ENCODE measurements at places on chromosomes 6 and 20.

GRCh38 chr20:63500902-63501817 is 2.3 kb upstream of the EEF1A2 start:
- no peak for DNase-seq

DNA sequence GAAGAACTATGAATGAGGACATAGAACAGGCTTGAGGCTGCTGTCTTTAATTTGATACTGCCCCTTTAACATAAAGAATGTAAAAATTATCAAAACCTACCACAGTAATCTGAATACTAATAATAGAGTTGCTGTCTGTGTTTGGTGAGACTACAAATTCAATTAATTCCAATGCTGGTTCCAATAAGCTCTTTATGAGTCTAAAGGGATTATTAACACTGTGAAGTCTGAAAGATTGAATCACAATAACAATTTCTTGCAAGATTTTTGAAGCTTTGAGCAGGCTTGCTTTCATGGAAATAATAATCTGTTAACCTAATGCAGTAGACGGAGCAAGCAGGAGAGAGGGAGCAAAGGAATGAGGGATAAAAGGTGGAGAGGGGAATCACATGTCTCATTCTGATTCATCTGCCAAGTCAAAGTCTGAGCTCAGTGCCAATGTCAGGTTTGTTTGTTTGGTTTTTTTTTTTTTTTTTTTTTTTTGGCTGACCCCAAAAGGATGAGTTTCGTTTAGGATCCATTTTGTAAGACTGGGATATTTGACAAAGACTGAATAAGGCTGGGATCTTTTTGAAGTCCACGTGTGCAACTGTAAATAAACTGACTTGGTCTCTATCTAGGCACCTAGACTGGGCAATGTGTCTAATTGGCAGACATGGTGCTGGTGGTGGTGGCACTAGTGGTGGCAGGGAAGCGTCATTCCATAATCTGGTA is 211.6 kb downstream of the RNF144B start:
- no peak for DNase-seq

DNA sequence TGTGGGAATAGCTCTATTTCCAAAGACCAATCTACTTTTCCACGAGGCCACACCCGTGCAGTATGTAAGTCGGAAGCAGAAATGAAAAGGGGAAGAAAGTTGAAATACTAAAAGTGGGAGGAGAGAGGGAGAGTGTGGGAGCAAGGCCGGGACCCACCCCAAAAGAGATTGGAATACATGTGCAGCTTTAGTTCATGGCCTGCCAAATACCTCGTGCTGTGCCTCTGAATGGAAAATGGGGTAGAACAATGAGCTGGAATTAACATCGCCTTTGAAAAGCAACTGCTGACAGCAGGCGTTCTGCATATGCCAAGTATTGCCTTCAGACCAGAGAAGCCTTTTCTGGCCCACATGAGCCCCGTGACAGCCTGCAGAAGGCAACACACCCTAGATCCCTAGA is 155.6 kb downstream of the CD83 start:
- DNase-seq, result no peak

- no peak for DNase-seq
These were observed 73.5 kb downstream of the PREX1 start for GRCh38 chr20:48754292-48754691.

DNA sequence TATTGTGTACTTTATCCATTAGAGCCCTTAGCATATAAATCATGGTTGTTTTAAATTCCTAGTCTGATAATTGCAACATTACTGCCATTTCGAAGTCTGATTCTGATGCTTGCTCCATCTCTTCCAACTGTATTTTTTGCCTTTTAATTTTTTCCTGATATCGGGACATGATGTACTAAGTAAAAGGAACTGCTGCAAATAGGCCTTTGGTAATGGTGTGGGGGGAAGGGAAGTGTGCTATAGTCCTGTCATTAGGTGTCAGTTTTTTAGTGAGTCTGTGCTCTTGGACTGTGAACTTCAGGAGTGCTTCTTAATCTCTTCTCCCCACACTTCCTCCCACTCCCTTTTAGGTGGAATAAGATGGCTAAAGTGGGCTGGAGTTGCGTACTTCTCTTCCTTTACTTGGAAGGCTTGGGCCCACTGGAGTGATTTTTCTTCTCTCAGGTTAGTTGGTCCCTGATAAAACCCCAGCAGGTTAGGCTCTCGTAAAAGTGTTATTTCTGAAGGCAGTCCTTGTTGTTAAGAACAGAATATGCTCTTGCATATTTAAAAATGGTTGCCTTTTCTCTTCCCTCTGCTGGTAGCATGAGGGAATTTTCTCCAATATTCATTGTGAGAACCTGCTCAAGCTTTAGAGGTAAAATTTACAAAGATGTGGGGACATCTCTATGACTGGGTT is 18.1 kb downstream of the STXBP5 start:
- no peak for DNase-seq

GRCh38 chr6:155325700-155326516 is 11.6 kb upstream of the TFB1M start:
- DNase-seq, result no peak

- no peak for DNase-seq
These were observed 6.0 kb downstream of the DDX43 start for GRCh38 chr6:73400656-73401055.

GRCh38 chr6:33806841-33807240 is 3.0 kb upstream of the MLN start:
- no peak for DNase-seq

GRCh38 chr6:163646133-163646532 is 231.6 kb downstream of the QKI start:
- no peak for DNase-seq

DNA sequence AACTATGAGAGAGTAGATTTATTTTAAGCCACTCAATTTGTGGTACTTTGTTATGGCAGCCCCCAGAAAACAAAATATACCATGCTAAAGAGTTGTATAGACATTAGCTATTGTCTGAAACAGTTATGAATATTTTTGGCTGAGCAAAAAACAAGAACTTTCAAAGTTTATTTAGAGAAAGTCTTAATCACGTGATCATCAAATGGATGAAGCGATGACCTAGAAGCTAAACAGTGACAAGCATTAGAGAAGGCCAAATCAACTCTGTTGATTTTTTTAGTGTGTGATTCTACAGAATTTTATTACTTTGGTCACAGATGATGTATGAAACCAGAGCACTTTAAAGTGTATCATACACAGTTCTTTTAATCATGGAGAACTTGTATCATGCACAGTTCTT is 1247.9 kb upstream of the MAP3K7 start:
- no peak for DNase-seq

DNA sequence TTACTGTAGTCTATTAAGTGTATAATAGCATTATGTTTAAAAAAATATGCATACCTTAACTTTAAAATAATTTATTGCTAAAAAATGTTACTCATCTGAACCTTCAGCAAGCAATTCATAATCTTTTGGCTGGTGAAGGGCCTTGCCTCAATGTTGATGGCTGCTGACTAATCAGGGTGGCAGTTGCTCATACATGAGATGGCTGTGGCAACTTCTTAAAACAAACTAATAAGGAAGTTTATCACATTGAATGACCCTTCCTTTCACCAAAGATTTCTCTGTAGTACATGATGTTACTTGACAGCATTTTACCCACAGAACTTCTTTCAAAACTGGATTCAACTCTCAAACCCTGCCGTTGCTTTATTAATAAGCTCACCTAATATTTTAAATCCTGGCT is 84.0 kb downstream of the TASP1 start:
- DNase-seq, result peak; percentile 29

GRCh38 chr20:9262653-9263194 is 193.8 kb downstream of the PLCB4 start:
- no peak for DNase-seq

DNA sequence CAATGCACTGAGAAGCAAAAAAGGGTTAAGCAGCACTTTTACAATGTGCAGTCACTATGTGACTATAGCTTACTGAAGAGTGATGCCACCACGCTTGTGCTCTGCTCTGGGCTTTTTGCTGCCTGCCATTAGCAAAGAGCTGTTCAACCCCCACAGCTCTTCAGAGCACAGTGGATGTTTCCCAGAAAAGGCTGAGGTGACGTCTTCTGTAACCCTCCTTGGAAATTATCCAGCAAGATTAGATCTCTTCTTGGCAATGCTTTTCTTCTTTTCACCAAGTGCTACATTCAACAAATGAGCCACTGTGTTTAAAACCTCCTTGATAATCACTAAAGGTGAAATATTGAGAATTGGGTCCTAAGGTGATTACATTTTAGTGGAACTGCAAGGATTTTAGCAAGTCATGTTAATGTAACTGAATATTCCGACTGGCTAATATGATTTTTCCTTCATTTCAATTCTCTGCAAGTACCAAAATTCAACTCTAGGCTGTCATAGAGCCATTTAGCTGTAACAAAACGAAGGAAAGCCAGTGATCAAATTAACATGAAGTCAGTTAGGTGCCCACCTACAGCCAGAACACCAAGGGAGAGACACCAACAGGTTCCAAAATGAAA is 34.9 kb downstream of the ELOVL5 start:
- no peak for DNase-seq

- no peak for DNase-seq
These were observed 141.5 kb downstream of the C6orf118 start for GRCh38 chr6:165167861-165168260.
